ENCODE measurements at places on chromosomes 2 and 18.

DNA sequence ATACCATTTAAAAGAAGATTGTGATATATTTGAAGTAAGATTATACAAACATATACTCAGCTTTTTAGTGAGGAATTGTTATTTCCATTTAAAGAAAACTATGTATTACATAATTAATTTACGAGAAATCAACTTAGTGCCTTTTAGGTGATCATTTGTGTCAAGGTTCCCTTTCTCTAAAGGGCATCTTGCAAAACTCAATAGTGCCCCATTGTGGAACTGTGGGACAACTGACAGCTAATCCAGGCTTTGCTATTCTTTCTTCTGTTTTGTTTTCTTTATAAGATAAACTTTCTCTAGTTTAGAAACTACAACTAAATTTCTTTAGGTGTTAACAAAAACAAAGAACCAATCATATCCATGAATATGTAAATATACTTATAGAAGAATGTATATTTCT lies 24.3 kb upstream of the VIT start:
- DNase-seq = no peak

- DNase-seq = no peak
Measured at GRCh38 chr2:98015671-98016070, 19.9 kb upstream of the TMEM131 start.

- no peak for DNase-seq
Measured at GRCh38 chr18:38551881-38552280, 986.3 kb upstream of the CELF4 start.

DNA sequence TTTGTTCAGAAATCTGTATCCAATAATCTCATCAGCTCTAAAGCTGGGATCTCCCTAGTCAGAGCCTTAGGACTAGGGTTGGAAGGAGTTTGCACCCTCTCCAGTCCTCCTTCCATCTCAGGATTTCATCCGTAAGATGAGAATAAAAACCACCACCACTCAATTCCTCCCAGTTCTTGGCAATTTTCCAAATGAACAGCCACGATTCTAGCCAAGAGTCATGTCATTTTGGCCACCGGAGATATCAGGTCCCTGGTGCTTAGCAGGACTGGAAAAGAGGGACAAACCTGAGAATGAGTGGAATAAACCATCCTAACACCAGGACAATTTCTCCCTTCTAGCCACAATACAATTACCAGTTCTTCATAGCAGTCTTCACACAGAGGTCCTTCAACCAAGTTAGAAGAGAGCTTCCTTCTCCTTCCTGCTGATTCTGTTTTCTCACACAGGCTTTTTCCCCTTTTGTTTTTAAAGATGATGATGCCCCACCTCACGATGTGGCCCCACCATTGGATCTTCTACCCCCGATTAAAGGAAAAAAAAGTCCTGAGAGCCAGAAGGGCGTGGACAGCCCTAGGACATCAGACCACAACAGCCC lies 36.2 kb downstream of the KIAA2012 start:
- DNase-seq = no peak

DNA sequence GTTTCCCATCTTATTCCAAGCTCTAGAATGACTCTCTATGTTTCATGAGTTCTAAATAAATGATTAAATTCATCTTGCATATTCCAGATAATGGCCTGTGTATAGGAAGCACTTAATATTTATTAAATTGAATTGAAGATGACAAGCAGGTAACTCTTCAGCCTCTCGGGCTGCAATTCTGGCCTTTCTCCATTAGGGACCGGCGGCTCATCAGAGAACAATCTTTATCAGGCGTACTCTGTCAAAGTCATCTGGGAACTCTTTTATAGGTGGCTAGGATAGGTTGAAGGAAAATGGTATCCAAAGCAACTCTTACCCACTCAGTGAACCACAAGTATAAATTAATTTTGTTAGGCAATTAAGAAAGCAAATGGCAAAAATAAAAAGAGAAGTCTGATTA lies 308.5 kb downstream of the NOL4 start:
- no peak for DNase-seq

- DNase-seq = no peak
Measured at GRCh38 chr2:236749346-236749745, 179.7 kb downstream of the ACKR3 start.

DNA sequence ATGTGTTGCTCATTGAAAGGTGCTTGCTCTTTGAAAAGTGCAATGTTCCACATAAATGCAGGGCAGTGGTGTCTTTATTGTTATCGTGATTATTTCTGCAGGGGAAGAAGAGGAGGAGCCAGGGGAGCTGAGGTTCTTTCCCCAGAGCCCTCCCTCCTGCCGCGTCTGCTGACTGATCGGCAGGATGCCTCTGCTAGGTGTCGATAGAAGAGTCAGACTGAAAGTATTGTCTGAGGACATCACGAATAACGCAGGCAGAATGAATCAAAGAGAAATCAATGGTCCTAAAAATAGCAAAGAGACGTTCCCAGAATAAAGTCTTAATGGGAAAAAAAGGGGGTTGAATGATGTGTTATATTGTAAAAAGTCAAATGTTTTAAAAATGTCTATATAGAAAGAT lies 47.4 kb upstream of the SIX3 start:
- no peak for DNase-seq

- no peak for DNase-seq
Measured at GRCh38 chr2:160457588-160457987, 36.0 kb downstream of the RBMS1 start.

- no peak for DNase-seq
Measured at GRCh38 chr2:111100765-111101162, 19.9 kb upstream of the BCL2L11 start.

- DNase-seq = no peak
Measured at GRCh38 chr2:218360453-218360852, 3.8 kb downstream of the CATIP start.

- DNase-seq = no peak
Measured at GRCh38 chr2:80153151-80153550, 151.4 kb downstream of the LRRTM1 start.

GRCh38 chr2:10655499-10656225 lies 34.1 kb downstream of the NOL10 start:
- no peak for DNase-seq

GRCh38 chr2:106098081-106098480 lies 96.0 kb downstream of the UXS1 start:
- no peak for DNase-seq

GRCh38 chr18:77053616-77054287 lies 78.8 kb downstream of the MBP start:
- no peak for DNase-seq

DNA sequence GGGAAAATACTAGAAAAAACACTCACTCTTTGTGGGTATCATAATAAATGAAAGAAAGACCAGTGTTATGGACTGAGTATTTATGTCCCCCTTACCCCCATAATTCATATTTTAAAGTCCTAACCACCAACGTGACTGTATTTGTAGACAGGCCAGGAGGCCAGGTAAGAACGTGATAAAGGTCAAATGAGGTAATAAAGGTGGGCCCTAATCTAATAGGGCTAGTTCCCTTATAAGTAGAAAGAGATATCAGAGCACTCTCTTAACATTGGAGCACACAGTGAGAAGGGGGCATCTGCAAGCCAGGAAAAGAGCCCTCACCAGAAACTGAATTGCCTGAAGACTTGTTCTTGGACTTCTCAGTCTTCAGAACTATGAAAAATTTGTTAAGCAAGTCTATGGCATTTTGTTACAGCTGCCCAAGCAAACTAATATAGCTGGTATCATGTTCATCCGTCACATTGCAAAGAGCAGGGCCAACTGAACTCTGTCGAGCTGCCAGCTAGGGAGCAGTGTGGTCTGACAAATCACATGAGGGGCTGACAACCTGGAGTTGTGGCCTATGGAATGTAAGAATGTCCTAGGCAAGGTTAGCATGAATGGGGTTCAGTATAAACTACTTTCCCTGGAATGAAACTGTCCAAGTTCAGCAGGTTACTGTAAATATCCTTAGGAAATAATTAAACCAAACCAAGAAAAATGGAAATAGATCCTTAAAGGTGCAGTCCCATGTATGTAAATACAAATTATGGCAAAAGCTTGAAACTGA lies 280.9 kb downstream of the ZNF385B start:
- DNase-seq = no peak

DNA sequence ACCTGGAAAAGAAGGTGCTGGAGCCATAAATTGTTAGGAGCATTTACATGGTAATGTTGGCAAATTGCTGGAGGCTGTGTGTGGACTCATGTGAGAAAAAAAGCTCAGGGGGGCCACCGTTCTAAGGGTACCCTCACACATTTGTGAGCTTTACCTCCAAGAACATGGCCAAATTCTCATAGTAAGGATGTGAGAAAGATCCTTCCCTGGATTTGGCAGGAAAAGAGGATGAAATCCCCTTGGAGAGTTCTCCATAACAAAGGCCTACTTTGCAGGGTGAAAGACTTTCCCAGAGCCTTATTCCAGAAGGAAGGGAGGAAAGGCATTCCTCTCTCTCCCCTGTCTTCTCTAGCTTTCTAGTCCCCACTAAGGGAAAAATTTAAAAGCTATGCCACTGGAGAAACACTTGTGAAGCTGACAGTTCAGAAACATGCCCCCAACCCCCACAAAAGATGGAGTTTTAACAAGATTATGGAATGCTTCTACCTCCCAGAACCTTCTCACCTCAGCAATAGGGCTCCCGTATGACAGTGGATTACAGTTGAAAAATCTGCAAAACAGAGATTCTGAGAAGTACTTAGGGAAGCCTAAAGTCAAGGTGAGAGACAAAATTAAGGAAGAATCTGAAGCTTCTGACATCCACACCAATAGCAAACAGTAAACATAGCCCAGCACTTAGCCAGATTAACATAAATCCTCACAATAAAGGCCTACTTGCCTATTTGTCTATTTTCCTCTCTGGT lies 20.2 kb upstream of the ERMN start:
- DNase-seq = no peak

DNA sequence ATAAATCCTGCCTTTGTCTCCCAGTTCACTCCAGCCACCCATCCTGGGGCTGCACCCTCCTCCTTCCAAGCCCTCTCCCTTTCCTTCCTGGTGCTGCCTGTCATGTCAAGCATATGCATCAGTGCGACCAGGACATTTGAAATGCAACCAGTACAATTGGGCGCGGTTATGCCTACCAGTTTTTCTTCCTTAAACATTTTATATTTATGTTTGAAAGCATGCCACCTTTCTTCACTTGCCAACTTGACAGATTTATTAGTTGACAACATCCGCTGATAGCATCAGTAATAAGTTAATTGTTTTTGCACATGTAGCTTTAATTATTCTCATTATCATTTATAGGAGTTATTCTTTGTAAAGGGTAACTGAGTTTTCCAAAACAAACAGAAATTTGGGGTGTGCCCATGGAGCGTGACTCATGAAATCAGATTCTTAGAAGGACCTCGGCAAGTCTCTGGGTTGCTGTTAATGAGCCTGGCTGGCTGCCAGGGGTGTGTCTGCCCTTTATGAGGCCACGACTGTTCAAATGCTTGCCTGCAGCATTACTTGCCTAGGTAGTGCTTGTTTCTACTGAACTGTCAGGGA lies 32.8 kb upstream of the IL1B start:
- no peak for DNase-seq

- no peak for DNase-seq
Measured at GRCh38 chr18:49980896-49981295, 167.6 kb upstream of the ACAA2 start.

DNA sequence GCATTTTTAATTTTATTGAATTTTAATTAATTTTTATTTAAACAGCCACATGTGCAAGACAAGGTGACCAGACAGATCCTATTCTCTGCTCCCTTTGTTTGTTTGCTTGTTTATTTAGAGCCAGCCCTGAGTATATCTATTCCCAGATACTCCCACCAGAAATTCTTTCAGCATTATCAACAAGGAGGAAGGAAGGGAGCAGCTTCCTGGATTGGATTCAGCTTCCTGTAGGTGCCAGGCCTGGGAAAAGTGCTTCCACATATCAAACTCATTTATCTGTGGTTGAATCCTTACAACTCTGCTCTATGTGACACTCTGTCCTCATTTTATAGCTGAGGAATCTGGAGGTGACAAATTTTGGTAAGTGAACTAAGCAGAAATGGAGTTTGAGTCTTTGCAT lies 60.5 kb upstream of the KLF7 start:
- no peak for DNase-seq

DNA sequence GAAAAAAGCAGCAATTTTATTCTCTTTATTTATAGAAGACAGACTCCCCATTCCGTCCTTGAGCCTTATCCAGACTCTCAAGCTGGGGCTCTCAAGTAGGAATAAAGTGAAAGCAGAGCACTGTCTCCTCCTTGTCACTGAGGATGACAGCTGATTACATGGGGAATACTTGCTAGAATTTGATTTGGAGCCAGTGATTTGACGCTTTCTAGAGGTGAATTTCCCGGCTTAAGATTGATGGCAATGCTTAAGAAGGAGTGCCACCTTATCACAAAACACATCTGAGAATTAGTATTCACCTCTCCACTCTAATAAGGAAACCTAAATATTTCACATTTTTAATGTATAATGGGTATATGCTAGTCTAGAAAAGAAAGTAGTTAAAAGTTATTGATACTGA lies 135.4 kb upstream of the SLC39A10 start:
- DNase-seq = no peak

DNA sequence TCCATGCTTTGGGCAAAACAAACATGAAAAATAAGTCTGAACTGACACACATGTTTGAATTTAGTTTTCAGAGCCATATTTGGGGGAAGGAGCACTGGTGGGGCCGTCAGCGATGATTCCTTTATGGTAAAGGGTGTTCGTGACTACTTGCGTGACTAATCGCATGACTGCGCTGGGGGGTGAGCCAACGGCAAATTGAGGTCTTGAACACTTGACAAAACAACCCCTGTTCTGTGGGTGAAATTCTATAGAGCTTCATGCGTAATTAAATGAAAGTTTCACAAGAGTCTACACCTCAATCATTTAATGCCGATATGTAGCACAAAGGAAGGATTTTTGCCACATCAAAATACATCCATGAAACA lies 127.5 kb upstream of the CYP1B1 start:
- no peak for DNase-seq

DNA sequence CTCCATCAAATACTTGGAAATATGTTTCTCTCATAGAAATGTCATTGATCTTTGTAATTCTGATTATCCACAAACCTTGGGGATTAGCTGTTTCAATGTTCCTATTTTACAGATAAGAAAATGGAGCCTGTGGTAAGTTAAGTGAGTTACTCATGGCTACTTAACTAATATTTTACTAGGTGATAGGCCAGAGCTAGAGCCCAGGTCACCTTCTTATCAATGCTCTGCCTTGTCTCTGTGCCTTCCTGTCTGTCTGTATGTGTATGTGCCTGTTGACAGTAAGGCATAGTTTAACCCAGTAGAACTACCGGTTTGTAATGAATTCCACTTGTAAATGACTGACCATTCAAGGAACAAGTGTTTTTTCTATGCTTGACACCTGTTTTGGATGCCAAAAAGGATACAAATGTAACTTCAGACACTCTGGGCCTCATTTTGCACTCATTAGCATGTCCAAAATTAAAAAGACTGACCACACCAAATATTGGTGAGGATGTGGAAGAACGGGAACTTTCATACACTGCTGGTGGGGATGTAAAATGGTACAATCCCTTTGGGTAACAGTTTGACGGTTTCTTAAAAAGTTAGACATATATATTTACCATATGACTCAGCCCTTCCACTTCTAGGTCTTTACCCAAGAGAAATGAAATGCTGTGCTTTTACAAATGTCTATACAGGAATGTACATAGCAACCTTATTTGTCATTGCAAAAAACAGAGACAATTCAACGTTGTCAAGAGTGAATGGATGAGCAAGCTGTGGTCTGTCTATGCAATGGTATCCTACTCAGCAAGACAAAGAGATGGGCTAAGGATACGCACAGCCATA lies 19.6 kb upstream of the IL1A start:
- DNase-seq = no peak

Measured in cortex of kidney (tissue), 1 donor.